D341Med (cell line): ENCODE measurements at places on chromosomes 5 and 9.

- DNase-seq: no peak
These were observed 177.2 kb downstream of the PCSK5 start for GRCh38 chr9:76067696-76068095.

DNA sequence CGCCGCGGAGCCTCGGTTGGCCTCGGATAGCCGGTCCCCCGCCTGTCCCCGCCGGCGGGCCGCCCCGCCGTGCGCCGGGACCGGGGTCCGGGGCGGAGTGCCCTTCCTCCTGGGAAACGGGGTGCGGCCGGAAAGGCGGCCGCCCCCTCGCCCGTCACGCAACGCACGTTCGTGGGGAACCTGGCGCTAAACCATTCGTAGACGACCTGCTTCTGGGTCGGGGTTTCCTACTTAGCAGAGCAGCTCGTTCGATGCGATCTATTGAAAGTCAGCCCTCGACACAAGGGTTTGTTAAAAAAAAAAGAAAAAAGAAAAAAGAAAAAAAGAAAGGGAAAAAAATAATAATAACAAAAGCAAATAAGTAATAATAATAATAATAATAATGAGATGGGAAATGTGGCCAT, 112.8 kb downstream of the GCNT1 start:
- no peak for DNase-seq

DNA sequence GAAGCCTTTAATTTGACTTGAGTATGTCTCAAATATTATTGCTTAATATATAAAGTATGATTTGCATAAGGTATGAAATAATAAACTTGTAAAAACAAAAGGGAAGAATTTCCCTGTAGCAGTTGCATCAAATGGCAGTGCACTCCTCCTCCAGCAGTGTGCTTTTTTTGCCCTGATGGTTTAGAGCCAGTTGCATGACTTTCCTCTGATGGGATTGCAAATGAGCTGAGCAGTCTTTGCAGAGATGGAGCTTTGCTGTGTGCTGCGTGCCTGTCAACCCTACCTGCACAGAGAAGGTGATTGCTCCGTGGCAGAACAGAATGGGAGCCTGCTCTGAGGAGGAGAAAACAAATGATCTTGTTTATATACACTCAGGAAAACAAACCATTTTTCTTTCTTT, 22.7 kb upstream of the CATSPER3 start:
- DNase-seq: no peak

DNA sequence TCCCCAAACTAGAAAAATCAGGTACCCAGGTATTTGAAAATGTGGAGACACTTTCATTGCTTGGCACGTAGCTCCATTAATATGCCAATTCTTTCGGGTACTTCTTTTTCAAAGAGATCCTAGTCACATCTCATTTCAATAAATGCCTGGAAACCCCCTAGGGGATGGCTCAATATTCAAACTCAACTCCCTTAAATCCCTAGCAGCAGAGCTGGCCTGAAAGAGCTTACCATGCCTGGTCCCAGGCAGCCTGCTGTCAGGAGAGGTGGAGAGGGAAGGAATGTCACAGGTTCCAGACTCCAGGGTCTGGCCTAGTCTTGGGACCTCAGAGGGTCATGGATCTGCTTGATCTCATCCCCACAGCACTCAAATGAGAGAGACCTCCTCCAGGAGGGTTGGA, 187.1 kb downstream of the SPOCK1 start:
- no peak for DNase-seq

DNA sequence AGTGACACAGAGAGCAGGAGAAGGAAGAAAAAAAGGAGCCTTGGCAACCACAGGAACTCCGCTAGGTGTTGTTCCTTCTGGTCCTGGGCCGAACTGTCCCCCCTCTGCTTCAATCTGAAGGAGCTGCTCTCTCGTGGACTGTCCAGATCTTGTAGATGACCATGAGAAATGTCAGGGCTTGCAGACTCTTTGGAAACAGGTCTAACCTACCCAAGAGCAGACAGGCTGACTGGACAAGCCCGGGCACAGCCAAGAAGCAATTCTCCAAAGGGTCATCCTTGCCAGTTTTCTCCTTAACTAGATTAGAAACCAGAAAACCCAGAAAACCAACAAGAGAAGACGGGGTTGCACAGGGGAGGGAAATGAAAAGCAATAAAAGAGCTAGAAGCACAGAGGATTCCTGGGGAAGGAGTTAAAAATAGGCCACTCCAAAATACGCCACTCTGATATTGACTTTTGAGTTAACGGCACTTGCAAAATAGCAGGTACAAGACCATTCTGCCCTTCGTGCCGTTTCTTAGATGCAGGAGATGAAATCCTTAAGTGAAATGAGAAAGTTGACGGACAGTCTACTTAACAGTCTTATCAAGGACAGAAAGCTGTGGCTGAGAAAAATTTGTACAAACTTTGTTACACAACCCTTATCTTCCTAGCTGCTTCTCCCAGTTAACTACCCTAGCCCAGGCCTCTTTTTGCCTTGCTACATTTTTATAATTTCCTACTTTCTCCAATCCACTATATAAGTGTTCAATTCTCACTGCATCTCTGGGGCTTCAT, 5.8 kb downstream of the GCNT4 start:
- DNase-seq: no peak
